Naive thymus-derived CD8-positive, alpha-beta T cell (primary cell): ENCODE measurements at places on chromosomes 5 and 9. TPM values are rescaled to one million over a fixed set of nuclear protein-coding genes. Genes with fewer than 3 reads are reported as not detected.

DNA sequence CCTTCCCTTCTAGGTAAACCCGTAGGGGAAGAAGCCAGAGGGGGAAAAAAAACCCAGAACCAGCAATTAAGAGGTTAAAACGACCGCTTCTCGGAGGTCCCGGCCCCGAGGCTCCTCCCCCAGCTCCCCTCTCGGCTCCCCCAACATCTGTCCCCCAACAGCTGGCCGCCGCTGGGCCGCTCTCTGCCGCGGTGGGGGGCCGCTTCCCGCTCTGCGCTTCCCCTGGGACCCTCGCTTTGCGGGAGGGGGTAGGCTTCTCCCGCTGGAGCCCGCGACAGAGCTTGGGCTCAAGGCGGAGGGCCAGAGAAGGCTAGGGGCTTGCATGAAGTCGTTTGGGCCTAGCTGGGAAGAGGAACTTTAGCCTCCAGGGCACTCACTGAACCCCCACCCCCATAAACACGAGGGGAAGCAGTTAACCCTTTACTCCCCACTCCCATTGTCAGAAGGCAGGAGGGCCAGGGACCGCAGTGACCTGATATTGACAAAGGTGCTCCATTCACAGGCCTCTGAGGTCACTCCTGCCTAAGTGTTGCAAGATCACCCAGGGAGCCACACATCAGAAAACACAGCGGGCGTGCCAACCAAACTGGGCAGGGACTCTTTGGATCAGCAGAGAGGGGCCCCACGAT is 7.5 kb downstream of the LHX6 start:
- no peak overlapping the region for H3K27ac ChIP-seq
- peaks cover 32% of the 10 kb centered on the region for H3K4me1 ChIP-seq
- H3K4me3 ChIP-seq, result no peak overlapping the region
- no peak for DNase-seq

DNA sequence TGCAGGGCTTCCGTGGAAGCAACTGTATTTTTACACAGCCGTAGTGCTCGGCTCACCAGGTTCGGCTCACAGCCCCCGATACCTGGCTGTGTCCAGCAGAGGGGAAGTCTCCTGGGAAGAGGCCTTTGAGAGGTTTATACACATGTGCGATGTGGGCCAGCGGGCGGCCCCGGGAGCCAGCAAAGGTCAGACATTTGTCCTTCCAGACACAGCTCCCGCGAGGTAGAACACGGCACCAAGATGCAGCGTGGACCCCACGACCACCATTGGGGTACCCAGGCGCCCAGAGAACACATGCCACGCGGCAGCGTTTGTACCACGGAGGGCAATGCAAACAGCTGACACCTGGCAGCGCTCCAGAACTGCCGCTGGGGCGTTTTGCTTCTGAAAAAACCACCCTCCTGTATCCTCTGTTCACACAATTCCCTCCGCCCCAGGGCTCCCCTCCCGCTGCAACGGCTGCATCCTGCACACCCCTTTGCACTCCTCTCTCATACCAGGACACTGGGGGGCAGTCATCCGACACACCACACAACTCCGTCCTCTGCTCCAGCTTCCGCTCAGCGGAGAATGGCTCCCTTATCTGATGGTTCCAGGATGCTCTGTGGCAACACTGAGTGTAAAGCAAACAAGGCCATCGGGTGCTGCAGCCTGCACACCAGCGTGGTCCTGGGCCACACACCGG is 235.3 kb downstream of the SYK start:
- no peak overlapping the region for H3K27ac ChIP-seq
- H3K4me1 ChIP-seq, result peaks cover 12% of the 10 kb centered on the region
- DNase-seq, result peak; percentile 53
- no peaks in the 10 kb centered on the region for H3K36me3 ChIP-seq
- H3K4me3 ChIP-seq, result peak overlapping the region; percentile 58

DNA sequence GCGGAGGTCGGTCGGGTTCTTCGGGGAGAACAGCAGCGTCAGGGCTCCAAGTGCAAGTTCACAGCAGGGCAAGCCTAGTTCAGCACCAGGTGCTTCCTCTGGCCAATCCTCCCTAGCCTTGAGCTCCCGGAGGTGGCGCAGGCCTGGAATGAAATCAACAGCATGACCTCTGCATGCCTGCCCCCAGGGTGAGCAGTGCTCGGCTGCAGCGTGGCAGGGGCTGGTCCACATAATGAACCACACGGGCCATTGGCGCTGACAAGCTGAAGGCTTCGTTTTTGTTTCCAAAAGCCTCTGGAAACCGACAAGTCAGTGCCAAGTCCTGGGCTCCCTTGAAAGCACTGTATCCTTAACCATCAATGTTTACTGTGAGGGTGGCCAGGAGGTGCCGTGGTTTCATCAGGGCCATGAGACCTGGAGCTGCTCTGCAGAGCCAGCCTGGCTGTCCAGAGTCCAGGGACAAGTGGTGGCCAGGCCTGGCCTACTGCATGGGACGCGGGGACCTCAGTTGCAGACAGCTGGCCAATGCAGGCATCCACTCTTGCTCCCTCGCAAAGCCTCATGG is 2.1 kb upstream of the INPP5E start:
- no peaks in the 10 kb centered on the region for H3K27me3 ChIP-seq
- peaks cover 18% of the 10 kb centered on the region for H3K4me1 ChIP-seq
- peak overlapping the region; percentile 34 for H3K4me3 ChIP-seq
- H3K36me3 ChIP-seq, result peaks cover 7% of the 10 kb centered on the region
- H3K27ac ChIP-seq, result peak overlapping the region; percentile 38

DNA sequence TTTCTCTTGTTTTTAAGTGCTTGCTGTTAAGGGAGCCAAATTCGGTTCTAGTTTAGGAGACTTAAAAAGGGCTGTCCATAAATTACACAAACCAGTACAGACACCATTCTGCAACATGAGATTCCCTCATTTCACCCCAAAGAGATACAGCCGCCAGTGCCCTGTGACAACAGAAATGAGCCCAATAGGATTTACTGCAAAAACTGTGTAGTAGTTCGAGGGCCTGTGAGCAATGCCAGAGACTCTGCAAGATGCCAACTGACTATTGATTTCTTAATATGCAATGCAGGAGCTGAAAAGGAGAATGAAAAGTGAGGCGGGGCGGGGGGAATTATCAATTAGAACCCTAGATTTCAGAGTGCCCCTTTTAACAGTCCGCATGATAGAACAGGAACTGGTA is 5.7 kb upstream of the C5orf15 start:
- no peak overlapping the region for H3K27ac ChIP-seq
- DNase-seq, result no peak
- no peak overlapping the region for H3K4me3 ChIP-seq
- H3K36me3 ChIP-seq, result peaks cover 71% of the 10 kb centered on the region
- H3K27me3 ChIP-seq, result no peaks in the 10 kb centered on the region

DNA sequence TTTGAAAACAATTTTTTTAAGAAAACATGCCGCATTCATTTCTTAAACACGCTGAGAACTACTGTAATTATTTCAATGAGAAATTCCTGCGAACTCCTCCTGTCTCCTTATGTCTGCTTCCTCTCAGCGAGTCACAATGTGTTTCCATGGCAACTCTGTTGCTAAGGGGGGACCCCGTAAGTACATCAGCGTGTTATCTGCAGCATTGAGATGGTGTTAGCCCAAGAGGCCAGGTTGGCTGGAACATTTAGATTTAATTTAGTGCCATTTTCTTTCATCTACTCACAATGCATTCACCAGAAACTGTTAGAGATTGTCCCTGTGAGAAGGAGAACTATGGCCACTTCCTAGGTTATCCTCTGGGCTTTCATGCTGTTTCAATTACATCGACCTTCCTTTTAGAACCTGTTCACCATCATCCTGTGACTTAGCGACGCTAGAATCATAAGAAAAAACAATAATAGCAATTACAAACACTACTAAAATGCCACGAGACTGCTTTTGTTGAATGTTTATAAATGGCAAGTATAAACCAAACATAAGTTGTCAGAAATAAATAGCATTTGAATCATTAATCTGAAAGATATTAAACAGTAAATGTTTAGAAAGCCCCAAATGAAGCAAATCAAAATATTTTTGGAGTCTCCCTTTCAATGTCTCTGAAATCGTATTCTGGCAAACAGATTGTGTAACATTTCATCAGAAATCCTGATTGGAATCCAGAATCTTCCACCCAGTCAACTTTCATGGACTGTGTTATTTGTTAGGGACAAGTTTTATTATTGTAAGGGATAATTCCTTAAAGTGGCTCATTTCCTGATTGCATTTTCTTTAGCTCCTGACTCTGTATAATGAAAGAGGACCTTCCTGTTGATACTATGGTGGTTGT is 39.7 kb upstream of the SHC3 start:
- H3K36me3 ChIP-seq, result no peaks in the 10 kb centered on the region
- no peak for DNase-seq
- H3K27ac ChIP-seq, result no peak overlapping the region
- H3K4me1 ChIP-seq, result no peaks in the 10 kb centered on the region
- peaks cover 6% of the 10 kb centered on the region for H3K27me3 ChIP-seq

DNA sequence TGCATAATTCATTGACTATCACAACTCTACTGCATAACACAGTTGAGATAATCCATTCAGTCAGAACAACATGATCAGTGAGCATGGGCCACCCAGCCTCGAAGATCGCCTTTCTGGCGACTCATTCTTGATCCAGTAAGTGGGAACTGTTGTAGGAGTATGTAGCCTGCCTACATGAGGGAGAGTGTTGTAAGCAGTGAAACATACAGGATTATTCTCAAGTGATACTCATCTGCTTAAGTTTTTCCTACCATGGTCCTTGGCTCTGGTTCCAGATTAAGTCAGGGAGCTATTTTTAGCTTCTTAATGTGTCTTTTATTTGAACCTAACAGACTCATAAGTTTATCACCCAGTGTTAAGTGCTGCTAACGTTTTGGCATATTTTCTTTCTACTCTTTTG is 44.0 kb downstream of the TNPO1 start:
- no peak for DNase-seq
- H3K27ac ChIP-seq, result no peak overlapping the region
- H3K4me3 ChIP-seq, result no peak overlapping the region

GRCh38 chr9:127865645-127866464 is 11.4 kb upstream of the ENG start:
- no peaks in the 10 kb centered on the region for H3K36me3 ChIP-seq
- no peak overlapping the region for H3K4me3 ChIP-seq
- DNase-seq, result peak; percentile 33
- H3K4me1 ChIP-seq, result peaks cover 39% of the 10 kb centered on the region

DNA sequence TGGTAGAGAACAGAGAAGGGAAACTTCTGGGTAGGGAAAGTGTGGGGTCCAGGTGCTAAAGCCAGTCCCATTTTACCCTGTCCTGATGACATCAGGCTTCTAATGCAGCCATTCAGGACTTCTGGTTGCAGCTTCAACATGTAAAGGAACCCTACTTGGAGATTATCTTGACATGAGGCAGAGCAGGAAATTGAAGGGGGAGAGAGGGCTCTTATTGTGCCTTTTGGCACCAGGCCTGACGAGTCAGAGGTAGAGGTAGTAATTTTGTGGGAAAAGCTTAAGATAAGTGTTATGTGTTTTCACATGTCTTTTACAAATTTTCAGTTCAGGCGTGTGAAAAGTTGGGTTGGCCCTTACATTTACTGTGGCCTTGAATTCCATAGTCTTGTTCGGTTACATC is 102.4 kb upstream of the APC start:
- no peak overlapping the region for H3K4me3 ChIP-seq
- H3K27ac ChIP-seq, result no peak overlapping the region
- peaks cover 6% of the 10 kb centered on the region for H3K36me3 ChIP-seq
- H3K4me1 ChIP-seq, result no peaks in the 10 kb centered on the region
- peaks cover 11% of the 10 kb centered on the region for H3K27me3 ChIP-seq
- DNase-seq, result no peak

GRCh38 chr5:143501310-143502044 is 98.0 kb upstream of the NR3C1 start:
- no peak for DNase-seq
- H3K36me3 ChIP-seq, result peaks cover 7% of the 10 kb centered on the region

DNA sequence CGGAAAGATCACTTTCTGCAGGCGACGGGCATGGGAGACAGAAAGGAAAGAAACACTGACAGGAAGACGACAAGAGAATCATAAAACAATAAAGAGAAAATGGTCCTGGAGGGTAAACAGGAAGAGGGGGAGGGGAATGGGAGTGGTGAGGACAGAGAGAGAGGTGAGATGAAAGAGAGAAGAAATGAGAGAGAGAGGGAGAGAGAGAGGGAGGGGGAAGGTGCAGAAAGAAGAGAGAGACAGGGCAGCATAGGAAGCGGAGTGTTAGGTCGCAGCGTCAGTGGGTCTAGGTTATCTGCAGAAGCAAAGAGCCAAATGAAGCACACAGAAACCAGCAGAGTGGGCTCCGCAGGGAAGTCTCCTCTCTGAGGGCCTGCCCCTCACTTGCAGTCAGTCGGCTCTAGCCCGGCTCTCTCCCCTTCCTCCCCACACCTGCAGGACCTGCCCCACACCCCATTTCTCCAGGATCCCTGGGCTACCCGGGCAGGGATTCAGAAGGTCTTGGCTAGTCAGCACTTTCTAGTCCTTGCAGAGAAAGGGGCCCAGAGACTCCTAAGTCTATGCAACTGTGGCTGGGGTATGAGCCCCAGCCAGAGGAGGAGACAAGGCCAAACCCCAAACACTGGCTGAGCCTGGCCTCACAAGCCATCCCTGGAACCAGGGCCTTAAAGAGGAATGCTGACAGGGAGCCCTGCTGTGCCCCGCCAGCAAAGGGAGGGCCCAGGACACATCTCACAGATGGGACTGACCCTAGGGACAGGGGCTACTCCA is 29.7 kb upstream of the MEIKIN start:
- H3K4me1 ChIP-seq, result peaks cover 58% of the 10 kb centered on the region
- H3K27me3 ChIP-seq, result no peaks in the 10 kb centered on the region
- H3K4me3 ChIP-seq, result peak overlapping the region; percentile 88
- H3K27ac ChIP-seq, result peak overlapping the region; percentile 96
- H3K36me3 ChIP-seq, result no peaks in the 10 kb centered on the region

- H3K4me1 ChIP-seq, result peaks cover 43% of the 10 kb centered on the region
- H3K27me3 ChIP-seq, result no peaks in the 10 kb centered on the region
- peak overlapping the region; percentile 78 for H3K4me3 ChIP-seq
- peak overlapping the region; percentile 84 for H3K27ac ChIP-seq
- H3K36me3 ChIP-seq, result no peaks in the 10 kb centered on the region
Observed at GRCh38 chr9:134403682-134404301, 77.5 kb downstream of the RXRA start.

DNA sequence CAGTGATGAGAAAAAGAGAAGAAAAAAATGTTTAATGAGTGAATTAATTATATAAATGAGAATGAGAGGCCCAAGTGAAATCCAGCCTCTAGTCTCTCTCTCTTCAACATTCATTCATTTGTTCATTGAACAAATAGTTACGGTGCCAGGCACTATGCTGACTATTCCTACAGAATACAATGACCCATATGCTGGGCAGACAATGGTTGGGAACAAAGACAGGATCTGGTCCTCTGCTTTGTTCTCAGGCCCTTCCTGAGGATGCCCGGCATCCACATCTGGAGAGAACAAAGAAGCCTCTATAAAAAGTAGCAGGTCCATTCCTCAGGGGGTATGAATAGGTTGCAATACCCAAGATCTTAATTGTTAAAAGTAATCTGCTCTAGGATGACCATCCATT is 6.9 kb downstream of the ADAM19 start:
- no peak overlapping the region for H3K4me3 ChIP-seq
- H3K4me1 ChIP-seq, result peaks cover 6% of the 10 kb centered on the region
- H3K36me3 ChIP-seq, result peaks cover under 1% of the 10 kb centered on the region
- no peak overlapping the region for H3K27ac ChIP-seq
- peaks cover 23% of the 10 kb centered on the region for H3K27me3 ChIP-seq

GRCh38 chr5:76154009-76154690 is 71.0 kb downstream of the SV2C start:
- no peak for DNase-seq
- H3K27me3 ChIP-seq, result peaks cover 14% of the 10 kb centered on the region
- H3K27ac ChIP-seq, result no peak overlapping the region
- H3K36me3 ChIP-seq, result peaks cover 9% of the 10 kb centered on the region
- H3K4me1 ChIP-seq, result no peaks in the 10 kb centered on the region

GRCh38 chr5:111134864-111135263 is 42.7 kb downstream of the WDR36 start:
- H3K4me1 ChIP-seq, result no peaks in the 10 kb centered on the region
- H3K36me3 ChIP-seq, result no peaks in the 10 kb centered on the region
- no peak for DNase-seq
- peaks cover 10% of the 10 kb centered on the region for H3K27me3 ChIP-seq
- no peak overlapping the region for H3K4me3 ChIP-seq

Gene NPDC1
- total RNA-seq, result 4.3 TPM

Gene CLIC3
- total RNA-seq, result 13.5 TPM

Gene ROPN1L
- total RNA-seq, result 0.57 TPM

Gene SLC6A3
- 0.27 TPM for total RNA-seq
